ENCODE measurements at places on chromosomes 5 and 9.

GRCh38 chr9:85536076-85536475 lies 205.7 kb downstream of the AGTPBP1 start:
- no peak for DNase-seq

- no peak for DNase-seq
Measured at GRCh38 chr5:88955403-88955802, 72.4 kb upstream of the MEF2C start.

DNA sequence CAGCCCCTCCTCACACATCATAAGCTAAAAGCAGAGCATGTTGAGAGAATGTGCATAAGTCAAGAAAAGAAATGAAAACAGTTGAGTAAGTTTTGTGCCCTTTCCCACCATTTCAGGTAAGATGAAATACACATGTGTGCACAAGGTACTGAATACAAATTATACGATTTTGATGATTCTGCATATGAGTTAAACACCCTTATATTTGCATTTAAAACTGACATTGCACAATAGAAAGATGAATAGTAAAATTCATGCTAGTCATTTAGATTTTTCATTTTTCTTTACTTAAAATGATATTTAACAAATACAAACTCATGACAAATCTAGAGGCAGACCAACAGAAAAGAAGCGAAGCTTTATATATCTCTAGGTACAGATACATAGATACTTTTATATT lies 24.9 kb upstream of the PSD2 start:
- no peak for DNase-seq

DNA sequence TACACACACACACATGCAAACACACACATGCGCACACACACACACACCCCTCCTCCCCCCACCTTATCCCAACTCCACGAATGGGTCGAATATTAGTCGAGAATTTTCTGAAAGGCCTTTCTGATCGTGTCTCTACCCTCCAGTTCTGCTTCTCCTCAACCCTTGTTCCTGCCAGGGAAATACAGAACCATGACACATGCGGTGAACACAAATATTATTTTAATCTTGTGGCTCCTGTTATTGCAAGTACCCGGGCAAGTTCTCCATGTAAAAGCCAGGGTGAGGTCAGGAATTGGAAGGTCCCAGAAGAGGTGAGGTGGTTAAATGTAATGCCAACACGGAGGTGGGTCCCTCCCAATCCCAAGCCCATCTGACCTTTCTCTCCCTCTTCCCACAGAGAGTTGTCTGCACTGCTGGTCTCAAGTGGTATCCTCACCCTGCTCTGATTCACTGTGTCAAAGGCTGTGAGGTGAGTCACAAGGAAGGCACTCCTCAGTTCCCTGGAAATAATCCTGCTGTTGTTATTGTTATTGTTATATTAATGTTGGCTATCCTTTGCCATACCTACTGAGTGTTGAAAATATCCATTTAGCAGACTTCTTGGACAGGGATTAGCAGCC lies 223.7 kb downstream of the PAPPA start:
- DNase-seq = no peak

GRCh38 chr5:39283231-39283818 lies 64.0 kb upstream of the FYB1 start:
- peak; percentile 10 for DNase-seq

- DNase-seq = no peak
Measured at GRCh38 chr5:179120421-179120861, 60.3 kb downstream of the ZNF354C start.

- no peak for DNase-seq
Measured at GRCh38 chr9:98917746-98918487, 25.8 kb upstream of the COL15A1 start.

- no peak for DNase-seq
Measured at GRCh38 chr5:154866841-154867240, 8.4 kb downstream of the CNOT8 start.

GRCh38 chr5:18010053-18010452 lies 375.8 kb downstream of the TAF11L14 start:
- no peak for DNase-seq

- DNase-seq = no peak
Measured at GRCh38 chr5:40904205-40904993, 4.9 kb upstream of the C7 start.

DNA sequence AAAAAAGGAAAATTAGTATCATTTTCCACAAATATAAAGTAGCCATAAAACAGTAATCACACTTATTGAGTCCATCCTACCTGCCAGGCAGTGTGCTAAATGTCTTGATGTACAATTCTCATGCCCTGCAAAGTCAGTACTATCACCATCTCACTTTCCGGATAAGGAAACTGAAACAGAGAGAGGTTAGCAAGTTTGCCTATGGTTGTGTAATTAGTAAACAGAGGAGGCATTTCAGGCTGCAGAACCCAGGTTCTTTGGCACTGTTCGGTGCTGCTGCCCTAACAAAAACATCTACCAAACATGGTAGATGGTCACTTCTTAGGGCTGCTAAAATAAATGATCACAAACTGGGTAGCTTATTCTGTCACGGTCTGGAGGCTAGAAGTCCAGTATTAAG lies 22.6 kb downstream of the PLAC8L1 start:
- no peak for DNase-seq

DNA sequence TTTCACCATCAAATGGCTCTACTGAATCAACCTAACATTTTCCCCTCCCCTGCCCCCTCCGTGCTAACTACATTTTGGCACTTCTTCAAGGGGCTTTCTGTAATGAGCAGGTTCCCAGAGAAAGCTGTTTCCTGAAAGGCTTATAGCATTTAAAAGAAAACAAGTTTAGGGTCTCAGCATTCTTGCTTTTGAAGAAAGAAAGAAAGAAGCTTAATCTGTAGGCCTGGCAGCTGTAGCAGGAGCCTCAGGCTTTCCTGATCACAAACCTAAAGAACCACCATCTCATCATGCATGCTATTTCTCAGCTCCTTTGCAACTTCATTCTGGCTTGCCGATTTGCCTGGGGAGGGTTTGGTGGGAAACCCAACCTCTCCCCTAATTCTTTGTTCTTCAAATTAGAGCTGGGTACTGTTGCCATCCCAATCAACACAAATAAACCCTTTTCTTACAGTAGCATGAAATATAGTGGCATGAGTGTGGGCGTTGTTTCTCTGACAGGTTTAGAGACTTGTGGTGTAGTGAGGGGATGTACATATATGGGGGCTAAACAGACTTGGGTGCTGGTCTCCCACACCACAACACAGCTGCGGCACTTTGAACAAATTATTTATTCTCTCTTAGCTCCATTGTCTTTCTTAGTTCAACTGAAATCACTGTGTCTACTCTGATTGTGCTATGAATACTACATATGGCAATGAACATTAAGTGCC lies 160.5 kb upstream of the TNC start:
- DNase-seq = no peak

DNA sequence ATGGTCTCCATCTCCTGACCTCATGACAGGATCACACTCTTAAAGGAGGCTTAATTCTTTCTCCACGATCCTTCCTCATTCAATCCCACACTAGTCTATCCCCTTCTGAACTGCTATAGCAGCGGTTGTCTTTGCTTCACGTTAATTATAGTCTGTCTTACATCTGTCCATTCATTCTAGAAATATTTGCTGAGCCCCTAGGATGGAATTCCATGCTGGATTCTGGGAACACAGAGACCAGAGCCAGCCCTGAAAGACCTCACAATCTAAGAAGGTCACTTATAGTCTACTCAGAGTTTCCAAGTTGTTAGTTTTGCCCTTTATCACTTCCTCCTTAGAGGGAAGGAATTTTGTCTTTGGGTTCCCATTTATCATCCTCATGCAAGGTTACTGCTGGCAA lies 193.5 kb downstream of the GAS1 start:
- no peak for DNase-seq

GRCh38 chr9:93302586-93303257 lies 118.8 kb downstream of the WNK2 start:
- DNase-seq = peak; percentile 33

DNA sequence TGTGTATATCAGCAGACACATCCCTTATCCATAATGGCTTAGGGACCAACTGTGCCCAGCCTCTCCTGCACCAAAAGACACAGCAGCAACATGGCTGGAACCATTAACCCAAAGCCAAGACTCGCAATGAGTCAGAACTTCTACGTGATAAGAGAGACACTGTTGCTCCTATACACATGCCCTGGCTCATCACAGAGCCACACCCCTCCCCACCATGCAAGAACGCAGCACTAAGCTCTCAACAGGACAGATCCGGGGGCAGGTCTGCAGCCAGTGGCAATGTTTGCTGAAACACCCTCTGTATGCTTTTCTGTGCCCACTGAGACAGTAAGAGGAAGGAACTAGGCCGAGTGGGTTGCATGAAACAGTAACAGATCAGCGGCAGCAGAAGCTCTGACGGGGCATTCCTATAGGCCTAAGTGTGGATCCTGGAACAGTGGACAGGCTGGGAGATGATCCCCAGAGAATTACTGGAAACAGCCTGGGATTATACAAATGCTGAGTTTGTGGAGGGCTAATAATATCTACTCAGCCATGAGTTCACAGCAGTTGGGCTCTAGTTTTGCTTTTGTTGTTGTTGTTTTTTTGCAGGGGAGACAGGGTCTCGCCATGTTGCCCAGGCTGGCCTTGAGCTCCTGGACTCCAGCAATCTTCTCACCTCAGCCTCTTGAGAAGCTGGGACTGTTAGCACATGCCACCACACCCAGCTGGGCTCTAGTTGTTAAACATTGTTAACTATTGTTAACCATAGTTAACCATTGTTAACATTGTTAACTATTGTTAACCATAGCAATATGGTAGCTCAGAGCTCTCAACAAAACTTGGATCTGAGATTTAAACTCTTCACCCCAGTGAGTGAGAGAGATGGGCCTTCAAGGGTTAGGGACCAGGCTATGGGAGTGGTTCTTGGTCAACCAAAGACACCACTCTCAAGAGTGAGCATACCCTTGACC lies 41.0 kb downstream of the B4GALT1 start:
- DNase-seq = no peak

DNA sequence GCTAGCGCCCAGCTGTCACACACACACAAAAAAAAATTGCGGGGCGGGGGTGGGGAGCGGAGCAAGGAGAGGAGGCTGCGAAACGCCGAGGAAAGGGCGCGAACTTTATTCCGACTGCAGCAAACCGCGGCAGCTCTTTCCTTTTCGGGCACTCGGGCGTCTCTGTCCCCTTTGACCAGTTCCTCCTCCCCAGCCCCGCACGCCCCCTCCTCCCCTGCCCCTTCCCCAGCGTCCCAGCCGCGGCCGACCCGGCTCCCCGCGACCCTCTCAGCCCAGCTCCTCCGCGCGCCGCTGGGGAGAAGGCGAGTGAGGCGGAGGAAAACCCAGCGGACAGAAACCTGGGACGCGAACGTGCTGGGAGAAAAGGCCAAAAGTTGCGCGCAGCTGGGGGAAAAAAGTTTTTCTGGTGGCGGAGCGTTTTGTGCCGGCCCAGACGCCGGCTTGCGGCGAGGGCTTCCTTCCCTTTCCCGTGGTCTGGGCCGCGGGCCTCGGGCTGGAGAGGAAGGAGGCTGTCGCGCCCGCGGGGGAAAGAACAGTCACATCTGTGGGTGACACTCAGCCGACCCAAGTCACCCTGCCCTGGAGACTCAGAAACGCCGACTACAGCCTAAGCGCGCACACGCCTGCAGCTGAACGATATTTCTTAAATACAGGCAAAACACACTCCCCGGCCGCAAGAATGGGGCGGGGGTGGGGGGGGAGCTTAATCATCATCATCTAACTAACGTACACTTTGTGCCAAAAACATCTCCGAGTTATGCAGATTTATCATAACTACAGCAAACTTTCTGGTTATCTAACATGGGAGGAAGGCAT lies 1.1 kb upstream of the BNC2 start:
- DNase-seq = no peak

DNA sequence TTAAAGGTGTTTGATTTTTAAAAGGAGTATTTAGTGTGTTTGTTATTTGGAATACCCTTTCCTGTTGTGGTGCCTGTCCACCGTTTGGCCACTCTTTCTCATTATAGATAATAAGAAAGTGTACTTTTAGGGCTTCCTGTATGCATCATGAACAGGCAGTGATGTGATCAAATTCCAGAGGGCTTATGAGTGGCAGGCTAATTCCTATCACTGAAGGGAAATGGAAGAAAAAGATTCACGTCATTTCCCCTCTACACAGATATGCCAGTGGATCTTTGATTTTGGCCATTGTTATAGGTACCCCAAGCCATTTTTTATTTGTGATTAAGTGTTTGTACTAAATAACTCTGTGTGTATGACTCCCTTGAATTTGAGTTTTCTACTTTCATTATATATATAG lies 37.1 kb downstream of the RPS6 start:
- no peak for DNase-seq

GRCh38 chr9:128372784-128373183 lies 1.6 kb downstream of the URM1 start:
- DNase-seq = no peak

- DNase-seq = no peak
Measured at GRCh38 chr9:88925481-88925880, 65.8 kb upstream of the S1PR3 start.

- no peak for DNase-seq
Measured at GRCh38 chr5:124932791-124933600, 186.6 kb upstream of the ZNF608 start.

GRCh38 chr5:59835800-59836199 lies 57.7 kb downstream of the PDE4D start:
- no peak for DNase-seq

DNA sequence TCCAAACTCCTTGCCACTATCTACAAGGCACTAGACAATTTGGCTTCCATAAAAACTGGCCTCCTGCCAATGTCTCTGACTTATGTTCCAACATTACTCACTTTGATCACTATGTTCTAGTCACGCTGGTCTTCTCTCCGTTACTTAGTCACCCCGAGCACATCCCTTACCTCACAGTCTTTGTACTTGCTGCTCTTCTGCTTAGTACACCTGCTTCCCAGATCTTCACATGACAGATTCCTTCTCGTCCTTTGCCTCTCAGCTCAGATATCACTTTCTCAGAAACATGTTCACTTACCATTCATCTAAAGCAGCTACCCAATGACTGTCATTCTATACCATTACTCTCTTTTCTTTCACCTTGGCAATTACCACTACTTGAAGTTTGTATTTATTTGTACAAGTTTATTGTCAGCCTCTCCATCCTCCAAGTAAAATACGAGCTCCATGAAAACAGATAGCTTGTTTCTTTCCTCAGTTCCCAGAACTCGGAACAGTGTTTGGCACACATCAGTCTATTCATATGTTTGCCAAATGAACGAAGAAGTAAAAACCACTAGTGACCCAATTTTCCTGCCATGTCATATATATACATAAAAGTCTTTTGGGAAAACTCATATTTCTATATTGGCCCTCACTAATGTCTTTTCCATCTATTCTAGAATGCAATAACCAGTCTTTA lies 5.9 kb upstream of the SLC22A5 start:
- no peak for DNase-seq

GRCh38 chr5:164832516-164832915 lies 1327.1 kb downstream of the MAT2B start:
- DNase-seq = no peak

DNA sequence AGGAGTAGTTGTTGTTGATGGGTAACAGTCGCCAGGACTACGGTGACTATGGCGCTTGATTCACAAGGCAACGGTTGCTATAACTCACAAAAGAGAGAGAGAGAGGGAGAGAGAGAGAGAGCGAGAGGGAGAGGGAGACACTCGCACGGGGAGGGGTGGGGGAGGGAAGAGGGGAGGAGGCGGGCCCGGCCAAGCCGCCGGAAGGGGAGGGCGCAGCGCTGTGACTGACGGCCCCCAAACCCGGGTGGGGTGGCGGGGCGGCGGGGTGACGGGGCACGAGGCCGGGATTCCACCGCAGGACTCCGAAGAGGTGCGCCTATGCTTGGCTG lies at the start of gene RFX3:
RFX3 (minus strand) TSS at position 166 of the 329 bp plus-strand sequence. CDS start 130,413 bp downstream, outside the sequence.
- DNase-seq = peak; percentile 86

GRCh38 chr9:99185934-99186333 lies 35.8 kb downstream of the ALG2 start:
- no peak for DNase-seq
